ENCODE measurements at places on chromosomes 4 and X.

DNA sequence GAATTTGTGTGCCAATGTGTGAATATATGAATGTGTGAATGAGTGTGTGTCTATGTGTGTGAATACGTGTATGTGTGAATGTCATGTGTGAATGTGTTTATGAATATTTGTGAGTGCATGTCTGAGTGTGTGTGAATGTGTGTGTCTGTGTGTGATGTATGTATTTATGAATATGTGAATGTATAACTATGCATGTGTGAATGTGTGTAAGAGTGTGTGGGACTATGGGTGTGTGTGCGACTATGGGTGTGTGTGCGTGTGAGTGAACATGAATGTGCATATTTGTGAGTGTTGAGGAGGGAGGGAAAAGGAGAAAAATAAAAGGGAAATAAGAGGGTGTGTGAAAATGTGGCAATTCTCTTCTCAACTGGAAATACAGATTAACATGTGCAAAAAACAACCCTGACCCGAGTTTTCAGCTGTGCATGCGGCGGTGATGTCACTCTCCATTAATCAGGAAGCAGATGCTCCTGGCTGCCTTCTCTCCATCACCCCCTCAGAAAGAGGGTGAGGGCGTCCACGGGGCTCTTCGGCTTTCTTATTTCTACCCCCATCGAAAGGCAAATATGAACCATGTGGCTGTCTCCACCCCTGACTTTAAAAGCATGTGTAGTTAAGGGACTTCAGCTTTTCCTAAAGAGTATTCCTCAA lies 219.8 kb downstream of the MAML3 start:
- no peak for DNase-seq

- DNase-seq: no peak
Measured at GRCh38 chr4:144906181-144906925, 191.6 kb downstream of the ANAPC10 start.

DNA sequence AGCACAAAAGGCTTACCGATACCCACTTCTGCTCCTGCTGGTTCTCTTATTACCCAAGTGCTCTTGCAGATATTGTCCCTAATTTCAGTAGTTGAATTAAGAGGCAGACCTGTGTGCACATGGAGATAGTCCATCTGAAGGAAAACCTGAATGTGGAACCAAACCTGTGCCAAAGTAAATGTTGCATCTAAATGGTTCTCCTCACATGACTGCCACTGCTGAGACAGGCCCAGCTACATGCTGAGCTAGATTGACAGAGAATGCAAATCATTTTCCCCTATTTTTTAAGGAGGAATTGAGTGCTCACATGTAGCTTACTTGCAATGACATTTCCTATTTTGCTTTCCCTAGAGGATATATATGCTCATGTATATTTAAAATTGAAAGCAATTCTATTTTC lies 609.1 kb upstream of the TECRL start:
- no peak for DNase-seq

DNA sequence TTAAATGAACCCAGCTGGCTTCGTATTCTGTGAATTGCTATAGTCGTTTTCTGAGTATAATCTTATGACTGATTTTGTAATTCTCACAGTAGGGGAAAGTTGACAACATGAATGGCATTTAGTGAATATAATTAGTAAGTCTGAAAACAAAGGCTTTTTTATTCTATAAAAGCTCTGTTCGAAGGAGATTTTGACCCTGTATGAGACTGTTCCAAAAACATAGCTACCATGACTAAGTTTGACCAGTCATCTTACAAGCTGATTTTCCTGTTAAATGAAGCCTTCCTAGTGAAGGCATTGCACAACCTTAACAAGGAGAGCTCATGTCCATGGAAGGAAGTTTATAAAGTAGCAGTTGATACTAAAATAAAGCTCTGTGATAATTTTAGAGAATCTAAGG lies 242.3 kb downstream of the RPA4 start:
- no peak for DNase-seq

Data from GM13977 (cell line).